Cortex of kidney (tissue), 1 donor: ENCODE measurements at places on chromosomes 4 and X.

GRCh38 chr4:144090744-144091143 is 49.8 kb downstream of the GYPA start:
- DNase-seq, result no peak

- no peak for DNase-seq
Measured at GRCh38 chr4:139745111-139745639, 79.6 kb downstream of the MGST2 start.

DNA sequence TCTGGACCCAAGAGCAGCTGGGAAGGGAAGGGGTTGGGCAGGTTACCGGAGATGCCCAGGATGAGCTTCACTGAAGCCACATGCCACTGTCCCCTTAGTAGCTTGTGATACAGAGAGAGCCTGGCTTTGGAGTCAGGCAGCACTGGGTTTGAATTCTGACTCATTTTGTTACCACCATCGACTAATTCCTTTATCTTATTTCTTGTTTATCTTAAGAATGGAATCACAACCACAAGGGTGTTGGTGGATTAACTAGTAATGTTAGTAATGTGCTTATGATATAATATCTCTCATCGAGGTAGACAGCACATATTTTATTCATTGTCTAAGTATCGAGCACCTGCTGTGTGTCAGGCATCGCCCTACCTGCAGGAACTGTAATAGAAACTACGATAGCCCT is 17.7 kb upstream of the STX18 start:
- no peak for DNase-seq

DNA sequence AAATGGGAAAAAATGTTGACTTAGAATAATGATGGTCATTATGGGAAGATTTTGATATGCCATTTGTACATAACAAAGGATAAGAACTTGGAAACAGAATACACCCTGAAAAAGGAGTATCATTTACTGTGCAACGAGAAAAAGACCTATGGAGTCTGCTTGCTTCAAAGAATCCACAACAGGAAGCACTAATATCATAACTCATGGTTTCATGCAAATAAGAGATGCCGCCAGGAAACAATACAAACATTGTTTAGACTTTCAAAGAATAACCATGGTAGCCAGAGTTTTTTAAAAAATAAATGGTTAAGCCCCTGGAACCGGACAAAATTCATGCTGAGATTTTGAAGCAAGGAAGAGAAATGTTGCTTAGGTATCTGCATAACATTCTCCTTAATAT is 139.9 kb upstream of the ETNPPL start:
- no peak for DNase-seq

- DNase-seq, result no peak
Measured at GRCh38 chr4:127822430-127822829, 40.3 kb downstream of the HSPA4L start.

- DNase-seq, result no peak
Measured at GRCh38 chr4:158080354-158080753, 92.5 kb downstream of the GASK1B start.

DNA sequence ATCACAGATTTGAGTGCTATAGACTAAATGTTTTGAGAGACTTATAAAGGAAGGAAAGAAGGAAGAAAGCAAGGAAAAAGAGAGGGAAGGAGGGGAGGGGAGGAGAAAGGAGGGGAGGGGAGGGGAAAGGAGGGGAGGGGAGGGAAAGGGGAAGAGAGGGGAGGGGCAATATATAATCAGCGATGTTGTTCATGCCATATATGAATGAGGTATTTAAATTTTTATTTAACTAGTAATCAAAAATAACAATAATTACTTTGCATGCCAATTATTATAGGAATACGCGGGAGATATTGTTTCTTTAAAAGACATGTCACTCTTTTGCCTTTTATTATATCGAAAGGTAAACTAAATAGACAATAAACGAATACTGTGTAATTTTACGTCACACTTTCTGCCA is 1029.7 kb downstream of the FAT4 start:
- DNase-seq, result no peak

- no peak for DNase-seq
Measured at GRCh38 chr4:54402880-54403480, 173.9 kb downstream of the PDGFRA start.

GRCh38 chrX:51776851-51777250 is 33.6 kb downstream of the GSPT2 start:
- no peak for DNase-seq

DNA sequence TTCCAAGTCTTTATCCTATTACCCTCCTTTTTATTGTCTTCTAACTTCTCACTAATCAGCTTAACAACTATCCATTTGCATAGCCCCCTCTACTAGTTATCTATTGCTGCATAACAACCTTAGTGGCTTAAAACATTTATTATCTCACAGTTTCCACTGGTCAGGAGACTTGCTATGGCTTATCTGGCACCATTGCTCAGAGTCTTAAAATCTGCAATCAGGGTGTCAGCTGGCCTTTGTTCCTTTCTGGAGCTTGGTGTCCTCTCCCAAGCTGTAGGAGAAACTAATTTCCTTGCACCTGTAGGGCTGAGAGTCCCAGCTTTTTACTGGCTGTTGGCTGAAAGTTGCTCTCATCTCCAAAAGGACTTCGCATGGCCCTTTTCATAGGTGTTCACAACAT is 137.0 kb upstream of the SMIM31 start:
- DNase-seq, result no peak

DNA sequence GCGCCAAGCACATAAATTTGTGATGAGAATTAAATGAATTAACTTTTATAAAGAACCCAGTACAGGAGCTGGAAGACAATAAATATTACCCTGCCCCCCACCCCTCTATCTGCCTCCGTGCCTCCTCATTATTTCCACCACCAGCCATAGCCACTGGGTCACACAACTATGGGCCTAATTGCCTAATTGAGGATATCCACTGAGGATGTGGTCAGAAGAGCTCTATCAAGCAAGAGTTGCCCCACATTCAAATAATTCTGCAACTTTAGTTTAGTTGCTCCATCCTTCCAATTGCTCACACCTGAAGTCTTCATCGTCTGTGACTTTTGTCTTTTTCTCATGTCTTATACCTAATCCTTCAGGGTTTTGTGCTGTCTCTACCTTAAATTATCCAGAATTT is 9.5 kb upstream of the CXCL8 start:
- DNase-seq, result no peak

GRCh38 chrX:72273718-72274117 is 3.3 kb downstream of the RPS4X start:
- DNase-seq, result no peak

- DNase-seq, result no peak
Measured at GRCh38 chr4:10015140-10015753, 6.0 kb downstream of the SLC2A9 start.

GRCh38 chr4:150181536-150181935 is 103.3 kb downstream of the DCLK2 start:
- no peak for DNase-seq

DNA sequence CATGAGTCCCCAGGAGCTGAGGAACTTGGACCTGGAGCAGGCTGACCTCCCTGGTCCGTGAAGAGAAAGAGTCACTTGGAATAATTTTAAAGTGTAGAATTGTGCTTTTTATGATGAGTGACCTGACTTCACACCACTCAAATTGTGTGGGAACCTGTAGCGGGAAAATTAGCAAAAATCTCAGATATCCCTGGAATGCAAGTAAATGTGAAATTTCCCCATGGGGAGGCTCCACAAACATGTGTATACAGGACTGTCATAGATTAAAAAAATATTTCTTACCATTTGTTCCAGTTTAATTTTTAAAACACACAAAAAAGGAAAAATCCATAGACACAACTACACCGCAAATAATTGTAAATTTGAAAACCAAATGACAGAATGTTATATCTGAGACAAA is 1079.6 kb upstream of the PABPC4L start:
- DNase-seq, result no peak

- no peak for DNase-seq
Measured at GRCh38 chrX:22343192-22343591, 70.5 kb downstream of the CBLL2 start.

- no peak for DNase-seq
Measured at GRCh38 chr4:82429728-82430192, 502 bp downstream of the HNRNPDL start.

DNA sequence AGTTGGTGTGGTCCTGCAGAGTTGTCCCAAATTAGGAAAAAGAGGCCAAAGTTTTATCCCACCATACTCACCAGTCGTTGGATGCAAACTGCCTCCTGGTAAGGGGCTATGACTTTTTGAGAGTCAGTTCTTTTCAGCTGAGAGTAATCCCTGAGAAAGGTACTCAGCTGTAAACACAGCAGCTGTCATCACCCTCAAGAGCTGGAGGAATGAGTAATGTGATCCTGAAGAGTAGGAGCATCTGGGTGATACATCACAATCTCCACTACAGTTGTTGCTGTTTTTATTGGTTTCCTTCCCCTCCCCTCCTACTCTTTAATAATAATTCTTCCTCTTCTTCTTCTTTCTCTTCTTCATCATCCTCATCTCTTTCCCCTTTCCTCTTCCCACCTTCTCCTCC is 5.7 kb downstream of the MAGEE1 start:
- DNase-seq, result no peak

DNA sequence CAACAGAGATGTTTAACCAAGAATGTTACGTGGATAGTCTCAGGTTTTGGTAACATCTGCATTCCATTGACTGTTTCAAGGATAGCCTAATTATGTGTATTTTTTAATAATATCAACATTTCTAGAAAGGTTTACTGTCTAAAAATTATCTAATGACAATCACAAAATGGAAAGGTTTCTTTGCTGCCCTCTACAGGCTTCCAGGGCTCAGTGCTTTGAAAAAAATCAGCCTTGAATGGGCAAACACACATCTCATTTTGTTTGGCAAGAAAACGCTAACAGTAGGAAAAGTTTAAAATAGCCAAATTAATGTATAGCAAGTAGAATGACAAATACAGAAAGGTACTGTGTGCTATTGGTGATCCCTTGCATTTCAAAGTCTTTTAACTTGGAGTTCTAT is 223.4 kb upstream of the PRPS2 start:
- DNase-seq, result no peak

DNA sequence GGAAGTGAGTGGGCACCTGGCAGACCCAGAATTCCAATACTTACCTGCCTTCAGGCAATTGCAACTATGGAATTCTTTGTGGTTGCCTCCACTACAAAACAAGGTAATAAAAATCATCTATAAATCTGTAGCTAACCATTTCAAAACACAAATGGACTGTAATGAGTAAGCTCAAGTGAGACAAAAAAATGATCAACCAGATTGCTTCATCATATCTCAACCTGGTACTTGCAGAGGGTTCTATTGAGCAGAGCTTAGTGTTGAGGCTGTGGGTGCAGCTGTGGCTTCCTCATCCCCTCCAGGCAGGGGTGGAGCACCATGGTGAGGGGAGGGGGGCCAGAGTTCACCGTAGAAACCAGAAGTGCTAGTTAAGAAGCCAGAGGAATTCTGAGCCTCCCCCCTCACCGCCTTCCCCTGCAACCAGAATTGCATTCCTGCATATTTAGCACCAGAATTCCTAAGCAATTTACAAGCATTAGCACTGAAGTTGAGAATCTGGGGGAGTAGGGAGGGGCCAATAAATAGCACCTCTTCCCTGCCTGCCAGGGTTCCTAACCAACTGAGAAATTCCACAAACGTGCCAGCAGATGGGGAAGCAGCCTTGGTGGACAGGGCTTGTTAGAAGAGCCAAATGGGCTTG is 11.5 kb downstream of the CTAG1A start:
- no peak for DNase-seq

DNA sequence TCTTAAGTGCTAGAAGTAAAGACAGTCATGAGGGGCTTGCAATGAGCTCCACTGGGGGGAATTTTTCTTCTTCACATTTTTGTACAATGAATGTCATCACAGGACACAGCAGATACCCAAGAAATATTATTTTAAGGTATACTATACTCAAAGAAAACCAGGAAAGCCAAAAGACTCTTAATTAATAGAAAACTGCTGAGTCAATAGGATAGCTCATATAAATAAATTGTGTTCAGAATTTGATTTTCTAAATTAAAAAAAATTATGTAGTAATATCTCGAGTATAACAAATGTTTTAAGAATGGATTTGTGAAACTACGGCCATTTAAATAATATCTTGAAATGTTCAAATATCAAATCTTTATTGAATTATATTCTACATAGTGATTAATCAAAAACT is 25.7 kb upstream of the CXCL8 start:
- no peak for DNase-seq
